Regular cardiac myocyte (primary cell): ENCODE measurements at places on chromosomes 5 and 9. TPM values are rescaled to one million over a fixed set of nuclear protein-coding genes. Genes with fewer than 3 reads are reported as not detected.

The ECSCR gene
- total RNA-seq: 3.4 and 9.2 TPM in 2 replicates

The PLPP7 gene
- 16.9 and 19.4 TPM in 2 replicates for total RNA-seq

The SLC6A7 gene
- total RNA-seq: under 0.01 TPM in 2 replicates

The PCDHGA12 gene
- 6.7 and 14.7 TPM in 2 replicates for total RNA-seq

The TXNDC8 gene
- total RNA-seq: not detected in 2 replicates

The FST gene
- total RNA-seq: 205 and 256 TPM in 2 replicates

The GCNT1 gene
- total RNA-seq: 17.8 and 26.8 TPM in 2 replicates

The EPB41L4B gene
- total RNA-seq: 2.3 and 3.3 TPM in 2 replicates

The FBLL1 gene
- total RNA-seq: under 0.01 and 0.77 TPM in 2 replicates

The C9orf153 gene
- total RNA-seq: 0.19 and 0.56 TPM in 2 replicates

The IL13 gene
- total RNA-seq: not detected in 2 replicates

The DOK3 gene
- total RNA-seq: 3.3 and 6.8 TPM in 2 replicates

The DOCK2 gene
- total RNA-seq: 2.3 and 3.4 TPM in 2 replicates

The FOXD4 gene
- 0.19 and 0.56 TPM in 2 replicates for total RNA-seq

The CDKN2A gene
- 8.6 and 17.8 TPM in 2 replicates for total RNA-seq

The TMEM171 gene
- 5.6 and 9.0 TPM in 2 replicates for total RNA-seq

The CMYA5 gene
- total RNA-seq: under 0.01 and 1.1 TPM in 2 replicates

The ZNF462 gene
- 8.6 and 13.2 TPM in 2 replicates for total RNA-seq
